IMR-90 (cell line): ENCODE measurements at places on chromosomes 6 and 20. TPM values are rescaled to one million over a fixed set of nuclear protein-coding genes. Genes with fewer than 3 reads are reported as not detected.

TMC2 gene
- not detected in 2 replicates for total RNA-seq

DNA sequence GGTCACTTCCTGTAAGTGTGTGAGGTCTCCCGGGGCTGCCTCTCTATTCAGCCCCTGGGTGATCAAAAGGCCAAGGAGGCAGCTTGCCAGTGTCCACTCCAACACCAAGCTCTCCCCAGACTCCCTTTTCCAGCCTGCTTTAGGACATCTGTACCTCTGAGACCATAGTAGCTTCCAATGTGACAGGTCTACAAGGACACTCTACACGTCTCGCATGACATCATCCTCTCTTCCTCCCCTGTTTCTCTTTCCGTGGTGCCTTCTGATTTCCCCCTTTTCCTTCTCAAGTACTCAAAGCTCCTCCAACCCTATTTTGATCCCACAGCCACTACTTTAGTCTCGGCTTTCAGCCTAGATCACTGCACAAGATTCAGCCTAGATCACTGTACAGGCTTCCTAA lies 26.4 kb downstream of the HLA-F start:
- no peak for DNase-seq

DNA sequence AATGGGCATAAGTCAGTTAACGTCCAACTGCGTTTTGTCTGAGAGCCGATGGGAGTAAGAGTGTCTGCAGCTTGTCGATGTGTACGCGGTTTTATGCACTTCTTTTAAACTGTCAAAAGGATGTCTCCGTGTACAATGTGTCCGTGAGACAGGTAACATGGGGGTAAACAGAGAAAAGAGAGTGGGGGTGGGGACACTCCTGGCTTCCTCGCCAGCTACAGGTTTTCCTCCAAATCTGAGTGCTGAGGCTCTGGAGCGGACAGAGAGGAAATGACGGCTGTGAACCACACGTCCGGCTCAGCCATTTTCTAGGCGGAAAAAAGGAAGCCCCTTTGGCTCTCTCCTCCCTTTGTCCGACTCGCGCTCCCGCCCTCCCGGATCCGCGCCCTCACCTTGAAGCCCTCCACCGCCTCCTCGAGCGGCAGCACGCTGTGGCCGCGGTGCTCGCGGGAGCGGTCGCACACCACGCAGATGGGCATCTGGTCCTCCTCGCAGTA lies 916 bp downstream of the TRIM27 start:
- DNase-seq, result peak; percentile 31

DNA sequence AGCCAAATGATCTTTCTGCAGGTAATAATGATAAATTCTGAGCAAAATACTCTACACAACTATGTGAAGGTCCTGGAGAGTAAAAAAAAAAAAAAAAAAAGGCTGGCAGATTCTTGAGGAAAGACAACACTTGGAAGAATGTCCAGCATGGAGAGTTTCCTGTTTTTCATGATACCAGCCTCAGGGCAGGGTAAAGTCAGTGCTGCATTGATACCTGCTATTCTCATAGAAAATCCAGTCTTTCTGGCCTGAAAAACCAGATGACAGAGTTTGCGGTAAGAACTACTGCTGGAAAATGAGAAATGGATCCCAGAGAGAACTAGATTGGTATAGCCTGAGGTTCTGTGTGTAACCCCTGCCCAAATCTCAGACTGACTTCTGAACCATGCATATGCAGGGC lies 89.1 kb downstream of the AFG1L start:
- no peak for DNase-seq

DNA sequence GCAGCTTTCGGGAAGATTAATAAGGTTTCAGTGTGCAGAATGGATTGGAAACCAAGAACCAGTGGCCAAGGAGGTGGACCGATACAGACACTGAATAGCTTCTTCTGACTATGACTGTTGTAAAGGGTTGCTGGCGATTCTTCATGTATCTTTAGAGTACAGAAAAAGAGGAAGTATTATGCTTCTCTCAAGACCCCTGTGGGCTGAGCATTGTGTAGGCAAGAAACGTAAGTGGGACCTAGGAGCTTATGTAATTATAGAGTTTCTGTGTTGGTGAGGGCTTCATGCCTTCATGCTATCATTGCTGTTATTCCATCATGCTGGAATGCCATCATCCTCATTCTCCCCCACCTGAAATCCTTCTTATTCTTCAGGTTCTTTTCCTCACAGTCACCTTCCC lies 105.4 kb upstream of the AKIRIN2 start:
- no peak for DNase-seq

DNA sequence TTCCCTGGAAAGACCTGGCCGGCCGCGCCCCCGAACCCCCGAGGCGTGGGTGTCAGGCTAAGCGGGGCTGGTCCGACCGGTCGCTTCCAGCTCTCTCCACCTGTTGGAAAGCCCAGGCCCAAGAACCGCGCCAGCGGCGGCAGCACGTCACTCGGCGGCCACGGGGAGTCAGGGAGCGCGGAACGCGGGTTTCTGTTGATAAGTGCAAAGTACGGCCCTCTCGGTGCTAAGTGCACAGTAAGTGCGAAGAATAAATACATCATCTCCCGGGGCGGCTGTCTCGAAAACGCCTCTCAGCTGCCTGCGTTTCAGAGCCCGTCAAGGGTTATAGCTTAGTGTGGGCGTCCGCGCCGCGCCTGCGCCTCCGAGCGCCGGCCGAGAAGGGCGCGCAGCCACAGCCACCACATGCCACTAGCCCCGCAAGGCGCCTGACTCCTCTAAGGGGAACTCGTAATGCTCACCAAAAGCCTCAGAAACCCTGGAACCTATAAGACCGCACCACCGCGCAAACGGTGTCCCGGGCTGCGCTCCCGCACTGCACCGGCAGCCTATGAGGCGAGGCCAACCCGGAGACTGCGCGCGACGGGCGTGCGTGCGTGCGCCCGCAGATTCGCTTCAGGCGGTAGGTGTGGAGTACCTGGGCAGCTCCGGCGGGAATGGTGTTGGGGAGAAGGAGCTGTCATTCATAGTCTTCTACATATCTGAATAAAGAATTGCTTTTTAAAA lies 9.2 kb upstream of the TBX18 start:
- DNase-seq, result no peak

DNA sequence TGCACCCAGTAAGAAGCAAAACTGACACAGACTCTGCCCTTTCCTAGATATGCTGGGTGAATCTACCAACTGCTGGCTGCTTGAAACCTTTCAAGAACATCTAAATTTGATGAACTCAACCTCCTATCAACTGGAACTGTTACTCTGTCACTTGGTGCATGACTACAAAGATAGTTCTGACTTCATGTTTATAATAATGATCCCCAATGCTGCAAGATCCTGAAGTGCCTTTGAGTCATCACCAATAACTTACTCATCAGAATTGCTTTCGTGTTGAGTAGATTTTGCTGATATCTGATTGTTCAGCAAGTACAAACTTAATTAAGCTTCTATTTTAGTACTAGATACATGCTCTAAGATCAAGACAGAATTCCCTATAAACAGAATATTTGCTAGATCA lies 100.2 kb upstream of the ARMC2 start:
- peak; percentile 49 for DNase-seq

GRCh38 chr20:2538356-2538755 lies 2.0 kb downstream of the TMC2 start:
- DNase-seq, result no peak
